MG63 (cell line): ENCODE measurements at places on chromosomes 4 and X. TPM values are rescaled to one million over a fixed set of nuclear protein-coding genes. Genes with fewer than 3 reads are reported as not detected.

Gene TMEM131L
- 5.5 and 13.9 TPM in 2 replicates for total RNA-seq

GRCh38 chr4:41538017-41538733 lies at the start of gene LIMCH1:
Gene LIMCH1 (plus strand): TSS chr4:41538157. CDS start chr4:41605996, 67,839 bp downstream.
- DNase-seq: peak; percentile 3

Gene SMIM31
- not detected in 2 replicates for total RNA-seq

Gene NEUROG2
- total RNA-seq: not detected in 2 replicates

- no peak for DNase-seq
These were observed 36.1 kb upstream of the DOCK11 start for GRCh38 chrX:118459494-118459893.

DNA sequence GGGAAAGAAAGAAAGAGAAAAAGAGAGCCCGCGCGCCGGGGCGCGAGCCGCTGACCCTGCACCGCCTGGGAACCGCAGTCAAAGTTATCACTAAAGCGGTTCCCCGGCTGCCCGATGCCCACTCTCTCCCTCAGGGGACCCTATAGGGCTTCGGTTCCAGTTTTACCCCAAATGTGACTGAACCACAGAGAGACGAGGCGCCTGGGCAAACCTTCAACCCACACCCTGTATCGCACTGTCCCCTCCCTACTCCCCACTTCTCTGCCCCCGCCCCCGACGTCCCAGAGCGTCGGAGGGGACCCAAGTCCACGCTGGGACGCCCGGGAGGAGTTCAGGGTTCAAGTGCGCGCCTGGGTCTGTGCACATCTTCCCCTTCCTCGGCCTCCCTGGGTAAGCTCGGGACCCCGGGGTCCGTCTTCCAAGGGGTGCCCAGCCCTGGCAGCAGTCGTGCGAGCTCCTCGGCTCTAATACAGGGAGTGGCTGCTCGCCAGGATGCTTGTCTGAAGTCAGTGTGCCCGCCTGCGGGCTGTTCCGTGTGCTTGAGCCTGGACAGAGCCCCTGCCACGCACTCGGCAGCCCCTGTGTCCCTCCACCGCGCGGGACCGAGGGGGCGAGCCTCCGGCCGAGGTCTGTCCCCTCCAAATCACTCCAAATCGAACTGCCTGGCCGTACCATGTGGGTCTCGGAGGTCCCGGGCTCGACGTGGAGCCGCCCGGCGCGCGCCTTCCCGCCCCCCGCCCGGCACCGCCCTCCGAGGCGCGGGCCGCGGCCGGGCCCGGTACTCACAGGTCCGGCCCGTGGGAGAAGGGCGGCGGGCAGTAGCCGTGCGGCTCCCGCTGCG lies 960 bp downstream of the TRPC3 start:
- DNase-seq: peak; percentile 31

Gene CFAP299
- 0.76 TPM in 1 of 2 replicates, not detected in the other for total RNA-seq

- DNase-seq: no peak
These were observed 55.8 kb upstream of the ENPP6 start for GRCh38 chr4:184273166-184274147.
